Fibroblast of upper back skin (primary cell): ENCODE measurements at places on chromosomes 7 and 10.

GRCh38 chr7:50304129-50304910 lies at the start of gene IKZF1:
Gene IKZF1, plus strand, starts transcription at chr7:50304716. Its CDS starts 14,346 bp downstream, at chr7:50319062.
- DNase-seq, result no peak

- DNase-seq, result peak; percentile 31
Observed at GRCh38 chr7:73606801-73607691, 17.3 kb downstream of the MLXIPL start.

- peak; percentile 92 for DNase-seq
Observed at GRCh38 chr7:115230882-115231571, 309.1 kb downstream of the MDFIC start.

GRCh38 chr10:89217057-89217990 lies 10.2 kb upstream of the CH25H start:
- peak; percentile 62 for DNase-seq

DNA sequence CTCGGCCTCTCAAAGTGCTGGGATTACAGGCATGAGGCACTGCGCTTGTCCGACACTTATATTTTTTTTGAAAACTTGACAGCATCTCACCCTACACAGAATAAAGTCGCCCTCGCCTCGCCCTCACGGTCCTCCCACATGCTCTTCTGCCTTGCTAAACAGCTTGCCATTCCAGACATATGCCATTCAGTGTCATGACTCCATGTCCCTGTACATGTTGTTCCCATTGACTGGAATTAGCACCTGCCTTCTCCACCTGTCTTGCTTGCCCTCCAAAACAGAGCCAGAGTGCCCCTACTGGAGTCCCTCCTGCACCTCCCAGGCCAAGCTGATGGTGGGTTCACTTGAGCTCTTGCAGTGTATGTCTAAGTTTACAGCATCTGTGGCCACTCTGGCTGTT lies 6.2 kb downstream of the NIPSNAP2 start:
- DNase-seq, result no peak

DNA sequence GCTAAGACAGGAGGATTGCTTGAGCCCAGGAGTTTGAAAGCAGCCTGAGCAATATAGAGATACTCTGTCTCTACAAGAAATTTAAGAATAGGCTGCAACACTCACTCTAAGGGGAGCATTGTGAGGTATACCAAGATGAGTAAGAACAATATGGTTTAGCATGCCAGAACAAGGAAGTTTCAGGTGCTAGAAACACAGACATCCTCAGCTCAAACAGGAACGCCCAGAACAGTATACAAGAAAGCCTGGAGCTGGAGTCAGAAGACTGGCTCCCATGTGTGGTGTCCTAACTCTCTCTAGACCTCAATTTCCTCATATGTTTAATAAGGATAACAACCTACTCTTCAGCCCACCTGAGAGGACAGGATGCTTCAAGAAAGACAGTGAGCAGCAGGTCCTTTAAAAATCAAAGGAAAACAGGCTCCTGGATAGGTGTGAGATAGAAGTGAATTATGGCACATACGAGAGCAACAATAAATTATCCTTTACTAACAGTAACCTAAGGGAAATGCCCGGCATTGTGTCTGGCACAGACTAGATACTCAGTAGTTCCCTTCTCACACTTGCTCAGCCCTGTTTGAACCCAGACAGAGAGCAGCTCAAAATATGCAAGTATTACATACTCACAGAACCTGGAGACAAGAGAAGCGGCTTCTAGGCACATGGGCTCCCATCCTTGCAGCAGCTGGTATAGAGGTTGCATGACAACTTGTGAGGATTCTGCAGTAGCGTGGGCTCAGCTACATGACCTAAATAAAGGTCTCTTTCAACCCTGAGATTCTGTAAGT lies 45.4 kb downstream of the KAT6B start:
- DNase-seq, result no peak

- DNase-seq, result no peak
Observed at GRCh38 chr7:6701860-6702259, 4.9 kb downstream of the ZNF12 start.
